Stimulated activated CD4-positive, alpha-beta T cell treated with anti-CD3 and anti-CD28 coated beads, Interleukin-15, amount 100 ng/mL, for 1 hour (primary cell): ENCODE measurements at places on chromosomes 7 and 10.

DNA sequence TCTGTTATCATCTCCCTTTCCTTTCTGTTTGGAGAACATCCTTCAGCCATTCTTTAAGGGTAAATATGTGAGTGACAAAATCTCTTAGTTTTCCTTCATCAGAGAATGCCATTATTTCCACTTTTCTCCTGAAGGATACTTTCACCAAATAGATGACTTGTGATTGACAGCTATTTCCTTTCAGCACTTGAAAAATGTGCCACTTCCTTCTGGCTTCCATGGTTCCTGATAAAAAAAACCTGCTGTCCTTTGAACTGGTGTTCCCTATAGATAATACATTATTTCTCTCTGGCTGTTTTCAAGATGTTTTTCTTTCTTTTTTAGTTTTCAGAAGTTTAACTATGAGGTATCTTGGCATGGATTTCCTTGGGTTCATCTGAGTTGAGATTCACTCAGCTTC is 79.7 kb downstream of the TBXAS1 start:
- no peak for DNase-seq

- DNase-seq: no peak
Observed at GRCh38 chr10:86149257-86149656, 217.3 kb downstream of the GRID1 start.

- no peak for DNase-seq
Observed at GRCh38 chr10:12241810-12242529, 46.0 kb downstream of the CDC123 start.

- DNase-seq: no peak
Observed at GRCh38 chr10:43928425-43928968, 279.8 kb upstream of the ZNF32 start.

DNA sequence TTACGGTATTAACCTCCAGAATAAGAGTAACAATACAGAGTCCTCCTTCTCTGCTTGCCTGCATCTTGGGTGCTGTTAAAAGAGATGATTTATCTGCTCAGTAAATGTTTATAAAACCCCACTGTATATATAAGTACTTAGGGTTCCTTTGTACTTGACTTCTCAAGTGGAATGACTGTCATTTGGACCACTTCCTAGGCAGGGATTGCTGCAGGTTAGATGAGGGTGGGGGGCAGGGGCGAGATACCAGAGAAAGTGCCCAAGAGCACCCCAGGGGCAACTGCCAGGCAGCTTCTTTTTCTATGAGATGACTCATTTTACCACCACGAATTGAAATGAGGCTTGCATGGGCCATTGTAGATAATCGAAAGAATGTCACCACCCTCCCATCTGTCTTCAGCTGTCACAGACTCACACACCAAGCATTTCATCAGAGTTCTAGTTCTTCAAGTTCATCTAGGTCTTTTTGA is 421.9 kb upstream of the GALNT17 start:
- DNase-seq: no peak

DNA sequence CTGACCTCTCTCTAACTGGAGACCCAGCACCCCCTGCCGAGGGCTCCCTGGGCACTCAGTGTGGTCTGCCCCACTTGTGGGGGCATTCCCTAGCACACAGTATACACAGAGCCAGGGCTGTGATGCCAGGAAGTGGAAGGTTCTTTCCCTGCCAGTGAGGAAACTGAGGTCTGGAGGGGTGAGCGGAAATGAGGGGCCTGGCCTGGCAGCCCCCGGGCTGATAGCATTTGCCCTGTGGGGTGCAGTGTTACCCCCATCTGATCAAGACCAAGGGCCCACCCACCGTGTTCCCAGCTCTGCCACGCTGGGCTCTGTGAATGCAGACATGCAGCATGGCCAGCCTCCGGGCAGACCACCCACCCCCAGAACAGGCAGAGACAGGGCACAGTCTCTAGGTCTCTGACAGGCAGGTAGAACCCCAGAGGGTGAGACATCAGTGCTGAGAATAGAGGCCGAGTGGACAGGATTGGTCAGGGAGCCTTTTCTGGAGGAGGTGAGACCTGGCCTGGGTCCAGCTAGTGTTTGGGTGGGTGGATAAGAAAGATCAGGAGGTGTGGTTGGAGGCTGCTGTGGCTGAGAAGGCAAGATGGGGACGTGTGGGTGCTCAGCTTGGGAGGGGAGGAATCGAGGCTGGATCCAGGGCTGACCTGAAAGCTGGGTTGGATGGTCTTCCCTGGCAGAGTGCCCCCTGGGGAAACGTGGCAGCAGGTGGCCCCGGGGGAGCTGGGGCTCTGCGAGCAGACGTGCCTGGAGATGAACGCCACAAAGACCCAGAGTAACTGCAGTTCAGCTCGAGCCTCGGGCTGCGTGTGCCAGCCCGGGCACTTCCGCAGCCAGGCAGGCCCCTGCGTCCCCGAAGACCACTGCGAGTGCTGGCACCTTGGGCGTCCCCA is 10.8 kb upstream of the ZNF862 start:
- DNase-seq: no peak

DNA sequence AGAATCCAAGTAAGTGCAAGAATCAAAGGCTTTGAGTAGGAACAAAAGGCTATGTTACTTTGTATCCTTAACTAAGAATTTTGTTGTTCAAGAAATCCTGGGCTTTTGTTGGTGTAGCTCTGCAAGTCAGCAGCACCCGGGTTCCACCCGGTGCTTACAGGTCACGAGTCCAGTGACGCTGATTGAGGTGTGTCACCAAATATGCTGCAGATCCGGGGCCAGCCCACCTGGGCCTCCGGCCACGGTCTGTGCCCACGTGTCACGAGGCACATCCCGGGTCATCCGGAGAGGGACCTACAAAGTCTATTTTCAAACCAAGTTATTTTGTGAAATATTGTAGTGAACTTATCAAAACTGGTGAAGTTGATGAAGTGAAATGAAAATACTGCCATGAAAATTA is 103.1 kb downstream of the MGMT start:
- no peak for DNase-seq

GRCh38 chr10:73597346-73597745 is 6.2 kb upstream of the USP54 start:
- DNase-seq: no peak

DNA sequence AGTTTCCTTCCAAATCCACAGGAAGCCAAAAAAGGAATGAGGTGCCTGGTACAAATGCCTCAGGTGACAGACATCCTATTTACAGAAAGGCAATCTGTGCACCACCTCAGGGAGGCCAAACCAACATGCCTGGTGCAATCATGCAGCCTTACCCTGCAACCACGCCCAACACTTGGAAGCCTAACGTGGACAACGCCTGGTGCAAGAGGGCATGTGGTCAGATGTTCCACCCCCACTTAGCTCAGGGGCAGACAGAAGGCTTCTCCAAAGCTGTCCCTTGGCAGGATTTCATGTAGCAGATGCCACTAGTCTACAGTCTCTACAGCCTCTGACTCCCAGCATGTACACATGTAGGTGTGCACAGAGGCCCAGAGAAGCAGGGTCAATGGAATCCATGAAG is 89.5 kb downstream of the KCNMA1 start:
- DNase-seq: no peak

DNA sequence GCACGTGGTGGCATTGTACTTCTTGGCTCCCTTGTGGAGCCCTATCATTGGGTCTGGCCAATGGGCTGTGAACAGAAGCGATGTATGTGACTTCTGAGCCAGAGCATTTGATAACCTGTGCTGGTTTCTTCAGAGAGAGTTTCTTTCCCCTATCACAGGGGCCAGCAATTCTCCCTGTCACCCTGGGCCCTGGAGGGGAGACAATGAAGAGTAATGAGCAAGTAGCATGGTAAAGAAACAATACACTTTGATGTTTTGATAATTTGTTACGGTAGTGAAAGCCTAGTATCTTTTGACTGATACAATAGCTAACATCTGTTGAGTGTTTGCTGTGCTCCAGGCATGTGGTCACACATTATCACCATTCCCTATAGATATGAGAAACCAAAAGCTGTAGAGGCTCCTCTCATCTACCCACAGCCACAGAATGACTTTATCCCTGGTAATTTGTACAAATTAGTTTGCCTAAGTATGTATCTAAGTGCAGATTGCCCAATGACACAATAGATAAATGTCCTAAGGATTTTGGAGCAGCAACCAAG is 113.4 kb upstream of the SVIL start:
- DNase-seq: no peak

GRCh38 chr10:10508211-10508610 is 509.5 kb upstream of the CELF2 start:
- no peak for DNase-seq

DNA sequence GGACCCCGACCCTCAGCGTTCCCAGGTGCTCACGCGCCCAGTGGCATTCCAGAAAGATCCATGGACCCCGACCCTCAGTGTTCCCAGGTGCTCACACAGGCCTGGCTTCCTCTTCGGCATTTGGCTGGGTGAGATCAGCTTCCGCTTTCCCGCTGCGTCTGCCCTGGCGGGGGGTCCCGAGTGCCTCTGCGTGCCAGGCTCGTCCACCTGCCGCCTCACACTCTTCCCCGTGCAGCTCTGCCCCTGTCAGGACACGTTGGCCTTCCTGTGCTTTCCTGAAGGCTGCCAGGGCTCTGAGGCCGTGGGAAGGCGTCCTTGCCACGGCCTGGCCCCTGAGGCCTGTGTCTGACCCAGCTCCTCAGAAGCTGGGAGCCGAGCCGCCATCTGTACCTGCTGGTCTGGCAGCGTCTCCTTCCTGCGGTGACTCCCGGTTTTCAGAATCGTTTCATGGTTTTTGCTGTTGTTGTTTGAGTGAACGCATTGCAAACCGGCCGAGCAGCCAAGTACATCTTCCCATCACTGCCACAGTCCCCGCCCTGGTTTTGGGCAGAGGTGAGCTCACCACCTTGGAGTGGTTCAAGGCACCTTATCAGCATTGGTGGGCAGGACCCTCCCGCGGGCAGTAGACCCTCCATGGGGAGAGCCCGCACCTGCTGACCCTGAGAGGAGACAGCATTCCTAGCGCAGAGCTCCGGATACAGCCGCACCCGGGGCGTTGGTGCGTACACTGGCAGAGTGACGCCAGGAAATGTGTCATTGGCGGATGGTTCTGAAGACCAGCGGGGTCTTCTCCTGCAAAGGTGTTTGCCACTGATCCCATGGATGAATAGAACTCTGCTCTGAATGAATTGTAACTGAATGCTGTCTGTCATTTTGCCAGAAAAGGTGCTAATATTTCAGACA is 17.4 kb downstream of the NKX6-2 start:
- no peak for DNase-seq

DNA sequence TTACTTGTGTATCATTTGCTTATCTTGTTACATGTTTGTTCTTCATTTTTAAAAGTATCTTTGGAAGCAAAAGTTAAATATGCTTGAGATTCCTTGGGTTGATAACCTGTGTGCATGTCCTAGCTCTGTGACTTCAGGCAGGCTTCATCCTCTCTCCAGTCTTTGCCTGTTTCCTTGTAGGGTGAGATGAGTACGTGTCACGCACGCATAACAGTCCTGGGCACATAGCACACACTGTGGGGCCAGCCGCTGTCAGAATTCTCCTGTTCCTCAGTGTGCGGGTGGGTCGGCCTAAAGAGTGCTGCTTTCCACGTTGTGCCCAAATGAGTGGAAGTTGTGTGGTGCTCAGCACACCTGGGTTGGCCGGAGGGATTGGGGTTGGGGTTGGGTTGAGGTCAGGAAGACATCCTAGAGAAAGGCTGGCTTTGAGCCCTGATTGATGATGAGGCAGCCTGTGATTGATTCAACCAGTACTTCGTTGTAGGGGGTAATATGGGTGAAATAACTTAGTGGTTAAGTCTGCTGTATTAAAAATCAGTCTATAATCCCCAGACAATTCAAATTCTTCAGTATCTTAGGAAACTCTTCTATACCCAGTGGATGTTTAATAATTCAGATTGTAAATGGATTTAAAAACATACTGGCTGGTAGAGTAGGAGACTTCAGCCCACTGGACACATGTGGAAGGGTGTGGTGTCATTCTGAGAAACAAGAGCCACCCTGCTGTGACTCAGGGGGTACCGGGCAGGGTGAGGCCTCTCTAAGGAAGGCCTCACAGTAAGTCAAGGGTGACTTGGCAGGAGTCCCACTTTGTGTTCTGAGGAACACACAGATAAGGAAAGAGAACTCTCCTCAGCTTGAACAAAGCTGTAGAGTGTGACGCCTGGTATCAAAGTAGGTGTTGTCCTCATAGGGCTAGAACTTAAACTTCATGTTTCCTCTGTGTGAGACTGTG is 54.8 kb downstream of the DAGLB start:
- DNase-seq: no peak

GRCh38 chr10:38007991-38008390 is 2.5 kb upstream of the ZNF33A start:
- DNase-seq: no peak

- DNase-seq: no peak
Observed at GRCh38 chr7:23292623-23293022, 6.5 kb upstream of the MALSU1 start.

DNA sequence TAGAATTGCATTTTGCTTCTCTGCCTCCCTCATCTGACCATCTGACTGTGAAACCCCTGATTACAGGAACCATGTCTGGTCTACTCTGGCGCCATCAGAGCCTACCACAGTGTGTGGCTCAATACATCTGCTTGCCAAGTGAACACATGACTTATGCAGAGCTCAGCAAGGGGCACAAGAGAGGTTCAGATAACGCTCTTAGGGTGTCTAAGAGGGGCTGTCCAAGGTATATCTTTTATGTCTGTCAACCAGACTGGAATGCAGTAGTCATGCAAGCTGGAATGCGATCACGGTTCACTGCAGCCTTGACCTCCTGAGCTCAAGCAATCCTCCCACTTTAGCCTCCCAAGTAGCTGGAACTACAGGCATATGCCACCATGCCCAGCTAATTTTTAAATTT is 10.3 kb upstream of the RRP12 start:
- no peak for DNase-seq

DNA sequence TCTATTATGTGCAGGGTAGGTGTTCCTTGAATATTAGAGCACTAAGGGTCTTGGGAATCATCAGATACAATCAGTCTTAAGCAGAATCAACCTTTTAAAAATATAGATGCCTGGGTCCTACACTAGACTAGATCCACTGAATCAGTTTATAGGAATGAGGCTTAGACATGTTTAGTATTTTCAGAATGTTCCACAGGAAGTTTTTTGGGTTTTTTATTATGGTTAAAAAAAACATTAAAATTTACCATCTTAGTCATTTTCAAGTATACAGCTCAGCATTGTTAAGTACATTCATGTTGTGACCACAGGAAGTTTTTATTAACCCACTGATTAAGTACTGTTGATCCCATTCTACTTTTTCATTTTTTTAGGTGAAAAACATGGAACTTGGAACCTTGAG is 135.7 kb downstream of the LCOR start:
- no peak for DNase-seq

DNA sequence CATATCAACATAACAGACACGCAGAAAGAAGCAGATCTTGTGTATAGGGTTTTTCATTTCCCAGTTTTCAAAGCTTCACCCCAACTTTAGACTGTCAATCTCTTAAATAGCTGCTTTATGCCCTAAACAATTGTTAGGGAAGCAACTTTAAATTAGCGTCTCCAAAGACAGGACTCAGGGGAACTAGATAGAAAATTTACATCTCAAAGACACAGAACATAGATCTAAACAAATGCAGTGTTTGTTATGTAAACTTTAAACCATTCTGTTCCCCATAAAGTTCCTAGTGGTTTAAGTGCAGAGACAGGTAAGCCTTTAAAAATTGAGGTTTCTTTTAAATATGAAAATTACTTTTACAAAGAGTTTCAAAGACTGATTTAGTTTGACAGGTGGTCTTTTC is 379.2 kb upstream of the GHITM start:
- DNase-seq: no peak

- no peak for DNase-seq
Observed at GRCh38 chr7:15686295-15686956, at the start of gene MEOX2. Gene MEOX2, minus strand, starts transcription at chr7:15686683. Its CDS starts 281 bp downstream, at chr7:15686402.

GRCh38 chr7:94442639-94443038 is 47.9 kb downstream of the COL1A2 start:
- no peak for DNase-seq
